ENCODE measurements at places on chromosomes 5 and 9. TPM values are rescaled to one million over a fixed set of nuclear protein-coding genes. Genes with fewer than 3 reads are reported as not detected.
A peak's percentile ranks its signal among the peaks of the same experiment; 100 is the strongest.

GRCh38 chr5:179370490-179371120 lies 25.3 kb upstream of the ADAMTS2 start:
- H3K36me3 ChIP-seq: no peaks in the 10 kb centered on the region
- H3K4me3 ChIP-seq: no peak overlapping the region
- no peaks in the 10 kb centered on the region for H3K4me1 ChIP-seq
- H3K27ac ChIP-seq: no peak overlapping the region

DNA sequence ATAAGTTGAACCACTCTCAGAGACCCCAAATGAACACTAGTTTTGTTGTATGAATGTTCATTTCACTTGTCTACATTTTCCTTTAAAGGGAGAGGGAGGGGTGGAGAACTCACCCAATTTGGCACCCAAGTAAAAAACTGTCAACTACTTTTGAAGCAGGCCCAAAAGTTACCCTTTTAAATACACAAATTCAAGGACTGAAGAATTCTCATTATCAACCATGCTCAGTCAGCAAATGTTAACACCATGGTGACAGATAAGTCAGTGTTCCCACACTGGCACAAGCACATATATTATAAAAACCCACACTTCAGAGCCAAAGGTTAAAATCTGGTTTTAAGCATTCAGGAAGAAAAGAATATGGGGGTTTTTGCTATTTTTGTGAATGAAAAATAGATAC lies 31.6 kb downstream of the CSNK1A1 start:
- peak overlapping the region; percentile 6 for H3K27ac ChIP-seq
- no peak for DNase-seq
- H3K4me1 ChIP-seq: peaks cover 64% of the 10 kb centered on the region

CTXN3 gene
- total RNA-seq: not detected

ADAMTS16 gene
- total RNA-seq: not detected

GRCh38 chr5:32639943-32640342 lies 54.6 kb downstream of the SUB1 start:
- H3K27me3 ChIP-seq: no peaks in the 10 kb centered on the region
- no peaks in the 10 kb centered on the region for H3K36me3 ChIP-seq
- H3K27ac ChIP-seq: no peak overlapping the region

CARTPT gene
- total RNA-seq: not detected

DNA sequence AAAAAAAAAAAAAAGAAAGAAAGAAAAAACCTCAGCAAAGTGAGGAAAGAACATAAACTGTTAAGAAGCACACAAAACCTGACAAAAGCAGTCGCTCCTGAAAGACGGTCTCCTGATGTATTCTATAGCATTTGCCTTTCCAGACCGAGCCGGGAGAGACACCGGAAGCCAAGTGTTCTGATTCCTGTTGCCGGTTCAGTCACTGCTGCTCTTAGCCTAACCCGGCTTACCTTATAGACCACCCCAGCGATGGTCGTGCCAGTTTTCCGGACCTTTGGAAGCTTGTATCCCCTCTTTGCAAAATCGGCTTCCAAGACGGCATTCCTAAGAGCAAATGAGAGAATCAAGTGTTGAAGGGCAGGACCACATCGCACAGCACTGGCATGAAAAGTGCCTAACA lies 630 bp downstream of the PSMB7 start:
- H3K27ac ChIP-seq: peak overlapping the region; percentile 98
- DNase-seq: no peak
- H3K27me3 ChIP-seq: no peaks in the 10 kb centered on the region

GRCh38 chr5:169286572-169287300 lies 14.2 kb downstream of the SLIT3 start:
- no peak overlapping the region for H3K27ac ChIP-seq
- DNase-seq: no peak
- no peak overlapping the region for H3K4me3 ChIP-seq
- H3K27me3 ChIP-seq: no peaks in the 10 kb centered on the region
- H3K36me3 ChIP-seq: no peaks in the 10 kb centered on the region

DNA sequence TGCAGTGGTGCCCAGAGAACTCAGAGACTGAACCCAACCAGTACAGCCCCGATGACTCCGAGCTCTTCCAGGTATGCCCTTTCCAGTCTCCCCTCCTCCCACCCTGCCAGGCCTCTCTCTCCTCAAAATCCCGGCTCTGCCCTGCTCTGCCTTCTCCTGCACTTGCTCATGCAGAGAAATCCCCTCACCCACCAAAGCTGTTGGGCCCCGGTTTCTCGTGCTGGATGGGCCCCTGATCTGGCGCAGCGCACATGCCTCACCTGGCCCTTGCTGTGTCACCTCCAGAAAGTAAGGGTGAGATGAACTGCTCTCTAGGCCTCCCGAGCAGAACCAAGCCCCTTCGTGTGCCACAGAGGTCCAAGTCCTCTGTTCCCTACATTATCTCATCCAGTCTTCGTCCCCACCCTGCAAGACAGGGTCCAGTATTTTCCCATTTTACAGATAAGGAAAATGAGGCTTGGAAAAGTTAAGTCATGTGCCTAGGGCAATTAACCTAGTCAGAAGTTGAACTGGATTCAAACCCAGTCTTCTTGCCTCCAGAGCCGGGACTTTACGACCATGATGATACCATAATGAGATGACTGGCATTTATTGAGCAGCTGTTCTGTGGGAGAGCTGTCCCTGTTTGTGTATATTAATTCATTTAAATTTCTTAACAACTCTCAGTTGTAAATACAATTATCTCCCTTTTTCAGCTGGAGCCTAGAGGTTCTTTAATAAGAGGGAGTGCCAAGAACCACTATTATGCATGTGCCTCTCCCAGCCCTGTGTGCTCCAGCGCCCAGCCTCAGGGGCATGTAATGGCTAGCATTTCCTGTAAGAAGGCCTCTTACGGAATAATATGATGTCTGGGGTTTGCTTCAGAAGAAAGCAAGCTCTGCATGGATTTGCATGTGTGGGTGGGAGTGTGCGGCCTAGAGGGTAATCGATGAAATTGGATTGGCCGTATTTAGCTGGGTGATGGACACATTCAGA lies 90.7 kb downstream of the PPARGC1B start:
- peaks cover 3% of the 10 kb centered on the region for H3K36me3 ChIP-seq
- no peak overlapping the region for H3K27ac ChIP-seq
- H3K27me3 ChIP-seq: no peaks in the 10 kb centered on the region
- H3K4me1 ChIP-seq: no peaks in the 10 kb centered on the region

DNA sequence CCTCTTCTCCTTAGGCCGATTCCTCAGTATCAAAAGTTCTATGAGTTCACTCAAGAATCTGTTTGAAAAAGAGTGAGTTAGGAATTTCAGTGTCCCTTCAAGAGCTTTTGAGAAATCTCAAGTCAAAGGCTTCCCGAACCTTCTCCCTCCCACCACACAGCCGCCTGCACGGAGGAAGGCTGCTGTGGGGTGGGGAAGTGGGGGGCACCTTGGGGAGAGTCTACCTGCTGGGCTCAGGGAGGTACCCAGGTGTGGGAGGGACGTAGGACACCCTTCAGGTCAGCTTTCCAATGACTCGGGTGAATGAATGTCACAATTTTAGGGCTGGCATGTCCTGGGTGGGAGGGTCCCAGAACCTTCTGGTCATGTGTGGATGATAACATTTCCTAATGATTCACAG lies 17.5 kb downstream of the CXCL14 start:
- H3K36me3 ChIP-seq: no peaks in the 10 kb centered on the region
- H3K4me3 ChIP-seq: no peak overlapping the region
- H3K27me3 ChIP-seq: peaks cover 35% of the 10 kb centered on the region

GRCh38 chr9:37790096-37790495 lies 5.2 kb upstream of the EXOSC3 start:
- peaks cover 9% of the 10 kb centered on the region for H3K27me3 ChIP-seq
- H3K27ac ChIP-seq: no peak overlapping the region
- H3K36me3 ChIP-seq: peaks cover 6% of the 10 kb centered on the region
- no peak for DNase-seq
- H3K4me3 ChIP-seq: no peak overlapping the region

GRCh38 chr9:3865141-3865772 lies 339.5 kb upstream of the RFX3 start:
- H3K4me3 ChIP-seq: no peak overlapping the region
- no peak overlapping the region for H3K27ac ChIP-seq
- H3K27me3 ChIP-seq: no peaks in the 10 kb centered on the region
- no peak for DNase-seq
- no peaks in the 10 kb centered on the region for H3K36me3 ChIP-seq

ZFP37 gene
- 1.7 TPM for total RNA-seq

S1PR3 gene
- 0.38 TPM for total RNA-seq

CDH12 gene
- not detected for total RNA-seq

GRCh38 chr5:153520137-153520536 lies 29.7 kb downstream of the GRIA1 start:
- DNase-seq: no peak
- no peaks in the 10 kb centered on the region for H3K4me1 ChIP-seq
- H3K36me3 ChIP-seq: no peaks in the 10 kb centered on the region
- no peak overlapping the region for H3K4me3 ChIP-seq
- no peak overlapping the region for H3K27ac ChIP-seq

DNA sequence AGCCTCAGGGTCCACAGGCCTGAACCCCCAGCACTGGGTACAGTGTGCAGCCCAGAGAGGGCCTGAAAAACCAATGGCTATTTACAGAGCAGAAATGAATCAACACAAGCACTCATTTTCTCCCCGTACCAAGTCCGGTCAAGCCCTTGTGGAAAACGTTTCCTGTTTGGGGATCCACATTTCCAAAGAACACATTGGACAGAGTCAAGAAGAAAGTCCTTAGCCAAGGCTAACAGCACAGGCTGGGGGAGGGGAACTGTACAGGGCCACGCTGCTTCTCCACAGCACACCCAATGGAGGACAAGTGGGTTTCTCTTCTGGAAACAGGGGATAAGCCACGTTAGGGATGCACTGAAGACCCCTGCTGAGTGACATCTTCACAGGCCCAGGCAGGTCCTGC lies 62.3 kb downstream of the NSUN2 start:
- H3K27ac ChIP-seq: no peak overlapping the region
- peaks cover 25% of the 10 kb centered on the region for H3K27me3 ChIP-seq
- H3K36me3 ChIP-seq: no peaks in the 10 kb centered on the region
- no peaks in the 10 kb centered on the region for H3K4me1 ChIP-seq
- H3K4me3 ChIP-seq: no peak overlapping the region

- DNase-seq: no peak
- H3K36me3 ChIP-seq: no peaks in the 10 kb centered on the region
- no peak overlapping the region for H3K27ac ChIP-seq
- peaks cover 15% of the 10 kb centered on the region for H3K27me3 ChIP-seq
- H3K4me1 ChIP-seq: peaks cover 3% of the 10 kb centered on the region
- H3K4me3 ChIP-seq: no peak overlapping the region
Observed at GRCh38 chr5:17180330-17180843, 37.0 kb upstream of the BASP1 start.

GAS1 gene
- total RNA-seq: not detected

GRCh38 chr5:133876266-133876665 lies 92.2 kb downstream of the C5orf15 start:
- no peak for DNase-seq
- no peaks in the 10 kb centered on the region for H3K27me3 ChIP-seq
- H3K4me3 ChIP-seq: no peak overlapping the region
- H3K27ac ChIP-seq: no peak overlapping the region
- H3K4me1 ChIP-seq: peaks cover 37% of the 10 kb centered on the region

- H3K36me3 ChIP-seq: no peaks in the 10 kb centered on the region
- no peaks in the 10 kb centered on the region for H3K27me3 ChIP-seq
- H3K4me3 ChIP-seq: no peak overlapping the region
- no peak overlapping the region for H3K27ac ChIP-seq
Observed at GRCh38 chr5:95417971-95418370, 26.8 kb downstream of the FAM81B start.

- H3K4me1 ChIP-seq: no peaks in the 10 kb centered on the region
- H3K27ac ChIP-seq: no peak overlapping the region
- H3K27me3 ChIP-seq: peaks cover 10% of the 10 kb centered on the region
- no peak overlapping the region for H3K4me3 ChIP-seq
- no peak for DNase-seq
- H3K36me3 ChIP-seq: no peaks in the 10 kb centered on the region
Observed at GRCh38 chr5:169260896-169261569, 39.9 kb downstream of the SLIT3 start.

SLC1A3 gene
- total RNA-seq: 0.85 TPM

TMEM174 gene
- total RNA-seq: not detected

SLC6A3 gene
- total RNA-seq: not detected

GHR gene
- not detected for total RNA-seq

PCDHB9 gene
- total RNA-seq: not detected

SLC25A2 gene
- 0.21 TPM for total RNA-seq

GRXCR2 gene
- not detected for total RNA-seq

IL3 gene
- 0.20 TPM for total RNA-seq

DNA sequence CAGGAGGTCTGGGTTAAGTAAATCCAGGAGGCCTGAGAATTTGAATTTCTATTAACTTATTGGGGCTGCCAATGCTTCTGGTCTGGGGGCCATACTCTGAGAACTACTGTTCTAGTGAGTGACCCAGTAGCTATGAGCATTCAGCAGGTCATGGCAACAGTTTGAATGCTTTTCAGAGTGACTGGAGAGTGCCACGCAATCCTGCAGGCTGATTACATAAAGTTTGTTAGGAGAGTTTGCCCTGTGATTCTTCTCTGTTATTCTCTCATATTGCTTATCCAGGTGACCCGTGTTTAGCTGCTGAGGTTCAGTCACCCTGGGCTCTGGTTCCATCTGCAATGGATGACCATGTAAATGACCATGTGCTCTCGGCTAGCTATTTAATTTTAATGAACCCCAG lies 22.2 kb upstream of the TMED7 start:
- no peak overlapping the region for H3K4me3 ChIP-seq
- H3K4me1 ChIP-seq: no peaks in the 10 kb centered on the region
- no peaks in the 10 kb centered on the region for H3K36me3 ChIP-seq
- DNase-seq: no peak
- no peak overlapping the region for H3K27ac ChIP-seq
- peaks cover 24% of the 10 kb centered on the region for H3K27me3 ChIP-seq

- H3K27me3 ChIP-seq: no peaks in the 10 kb centered on the region
- peaks cover 74% of the 10 kb centered on the region for H3K4me1 ChIP-seq
- H3K27ac ChIP-seq: peak overlapping the region; percentile 60
Observed at GRCh38 chr5:81005708-81006107, 45.5 kb downstream of the RASGRF2 start.

PDLIM4 gene
- 0.31 TPM for total RNA-seq

GRCh38 chr5:911601-912000 lies 18.9 kb downstream of the TRIP13 start:
- H3K4me1 ChIP-seq: no peaks in the 10 kb centered on the region
- H3K4me3 ChIP-seq: no peak overlapping the region
- no peak overlapping the region for H3K27ac ChIP-seq
- no peaks in the 10 kb centered on the region for H3K27me3 ChIP-seq
- H3K36me3 ChIP-seq: peaks cover 44% of the 10 kb centered on the region
- DNase-seq: no peak

CCNJL gene
- not detected for total RNA-seq

GABRB2 gene
- not detected for total RNA-seq

DNA sequence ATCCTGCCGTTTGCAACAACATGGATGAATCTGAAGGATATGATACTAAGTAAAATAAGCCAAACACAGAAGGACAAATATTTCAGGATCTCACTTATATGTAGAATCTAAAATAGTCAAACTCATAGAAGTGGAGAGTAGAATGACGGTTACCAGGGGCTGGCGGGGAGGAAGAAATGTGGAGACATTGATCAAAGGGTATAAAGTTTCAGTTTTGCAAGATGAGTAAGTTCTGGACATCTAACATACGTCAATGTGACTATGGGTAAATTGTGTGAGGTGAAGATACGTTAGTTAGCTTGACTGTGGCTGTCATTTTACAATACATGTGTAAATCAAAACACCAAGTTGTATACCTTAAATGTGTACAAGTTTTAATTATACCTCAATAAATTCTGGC lies 200.3 kb downstream of the SNX18 start:
- H3K36me3 ChIP-seq: no peaks in the 10 kb centered on the region
- H3K27ac ChIP-seq: no peak overlapping the region
- H3K27me3 ChIP-seq: no peaks in the 10 kb centered on the region
- peaks cover 2% of the 10 kb centered on the region for H3K4me1 ChIP-seq
- DNase-seq: no peak
- no peak overlapping the region for H3K4me3 ChIP-seq
